NCI-H748 treated with DMSO at 0.1 percent for 48 hours (cell line): ENCODE measurements at places on chromosomes 6 and 20.

GRCh38 chr20:1579488-1579887 is 22.0 kb upstream of the SIRPD start:
- DNase-seq: no peak

GRCh38 chr6:21911208-21911607 is 317.7 kb downstream of the SOX4 start:
- DNase-seq: no peak

DNA sequence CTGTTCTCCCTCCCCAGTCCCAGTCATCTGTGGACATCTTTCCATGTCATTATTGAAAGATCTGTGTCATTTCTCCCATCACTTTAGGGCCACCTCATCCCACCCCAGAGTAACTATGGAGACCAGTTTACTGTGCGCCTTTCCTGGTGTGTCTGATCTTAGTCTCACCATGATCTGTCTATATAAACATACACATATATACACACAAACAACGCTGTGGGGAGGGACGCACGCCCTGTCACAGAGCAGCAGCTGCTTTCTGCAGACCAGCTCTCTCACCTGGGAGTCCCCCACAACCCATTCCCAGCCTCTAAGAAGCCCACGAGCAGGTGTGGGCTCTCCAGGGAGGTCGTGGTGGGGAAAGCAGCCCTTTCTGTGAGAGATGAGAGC is 68.1 kb upstream of the TOX2 start:
- DNase-seq: no peak

GRCh38 chr6:10759884-10760329 is 12.3 kb downstream of the TMEM14B start:
- DNase-seq: no peak

DNA sequence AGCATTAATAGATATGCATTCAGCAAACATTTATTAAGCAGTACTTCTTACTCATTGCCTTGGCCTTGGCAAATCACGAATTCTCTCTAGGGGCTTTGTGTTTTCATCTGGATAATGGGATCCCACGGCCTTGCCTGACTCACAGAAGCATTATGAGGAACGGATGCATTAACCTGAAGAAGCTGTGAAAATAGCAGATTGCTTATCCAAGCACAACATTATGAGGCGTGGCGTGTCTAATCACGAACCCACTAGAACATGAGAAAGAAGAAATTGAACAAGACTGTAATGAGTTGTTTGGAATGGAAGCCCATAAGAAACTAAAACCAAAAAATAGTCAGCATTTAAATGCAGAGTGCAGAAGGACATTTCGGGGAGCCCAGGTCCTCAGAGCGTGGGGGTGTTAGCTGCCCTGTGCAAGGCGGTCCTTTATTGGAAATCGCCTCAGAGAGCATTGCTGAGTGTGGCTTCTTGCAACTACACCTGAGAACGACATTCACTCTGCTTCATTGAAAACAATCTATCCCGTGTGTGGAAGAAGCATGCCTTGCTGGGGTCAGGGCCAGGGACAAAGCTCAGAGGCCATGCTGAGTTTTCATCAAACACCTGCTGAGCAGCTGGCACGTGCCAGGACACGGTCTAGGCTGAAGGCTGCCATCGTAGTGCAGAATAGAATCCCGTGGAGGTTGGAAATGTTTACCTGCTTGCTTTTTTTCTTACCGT is 179.9 kb downstream of the ZDHHC14 start:
- no peak for DNase-seq

DNA sequence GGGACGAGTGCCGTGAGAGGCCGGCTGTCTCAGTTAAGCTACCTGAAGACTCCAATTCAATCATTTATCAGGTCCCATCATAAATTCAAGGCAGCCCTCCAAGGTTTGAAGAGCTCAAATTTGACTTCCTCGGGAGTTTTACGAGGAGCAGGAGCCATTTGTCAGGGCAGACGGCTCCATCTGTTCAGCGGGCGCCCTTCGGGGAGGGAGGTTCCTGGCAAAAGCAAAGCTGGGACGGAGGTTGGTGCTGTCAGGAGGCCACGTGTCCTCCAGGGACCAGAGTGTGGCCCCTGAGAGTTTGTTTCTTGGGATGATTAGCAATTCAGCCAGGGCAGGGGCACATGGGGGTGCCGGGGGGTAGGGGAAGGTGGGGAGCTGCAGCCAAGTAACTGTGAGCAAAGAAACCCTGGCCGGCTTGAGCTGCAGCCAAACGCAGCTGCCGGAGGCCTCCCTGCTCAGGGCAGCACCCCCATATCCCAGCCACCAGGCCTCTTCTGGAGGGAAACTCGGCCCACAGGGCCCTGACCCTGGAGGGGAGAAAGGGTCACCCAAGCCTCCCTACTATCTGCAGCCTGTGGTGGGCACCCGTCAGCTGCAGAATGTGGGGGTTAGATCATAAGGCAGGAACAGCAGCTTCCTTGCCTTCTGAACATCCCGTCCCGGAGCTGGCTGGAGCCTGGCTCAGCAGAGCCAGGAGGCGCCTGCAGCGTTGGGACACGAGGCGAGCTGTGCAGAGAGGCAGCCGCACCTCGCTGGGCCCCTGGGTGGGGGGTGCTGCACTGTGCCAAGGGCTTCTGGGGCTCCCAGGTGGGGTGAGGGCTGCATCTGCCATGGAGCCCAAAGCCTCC is 63.6 kb upstream of the GATA5 start:
- DNase-seq: no peak

DNA sequence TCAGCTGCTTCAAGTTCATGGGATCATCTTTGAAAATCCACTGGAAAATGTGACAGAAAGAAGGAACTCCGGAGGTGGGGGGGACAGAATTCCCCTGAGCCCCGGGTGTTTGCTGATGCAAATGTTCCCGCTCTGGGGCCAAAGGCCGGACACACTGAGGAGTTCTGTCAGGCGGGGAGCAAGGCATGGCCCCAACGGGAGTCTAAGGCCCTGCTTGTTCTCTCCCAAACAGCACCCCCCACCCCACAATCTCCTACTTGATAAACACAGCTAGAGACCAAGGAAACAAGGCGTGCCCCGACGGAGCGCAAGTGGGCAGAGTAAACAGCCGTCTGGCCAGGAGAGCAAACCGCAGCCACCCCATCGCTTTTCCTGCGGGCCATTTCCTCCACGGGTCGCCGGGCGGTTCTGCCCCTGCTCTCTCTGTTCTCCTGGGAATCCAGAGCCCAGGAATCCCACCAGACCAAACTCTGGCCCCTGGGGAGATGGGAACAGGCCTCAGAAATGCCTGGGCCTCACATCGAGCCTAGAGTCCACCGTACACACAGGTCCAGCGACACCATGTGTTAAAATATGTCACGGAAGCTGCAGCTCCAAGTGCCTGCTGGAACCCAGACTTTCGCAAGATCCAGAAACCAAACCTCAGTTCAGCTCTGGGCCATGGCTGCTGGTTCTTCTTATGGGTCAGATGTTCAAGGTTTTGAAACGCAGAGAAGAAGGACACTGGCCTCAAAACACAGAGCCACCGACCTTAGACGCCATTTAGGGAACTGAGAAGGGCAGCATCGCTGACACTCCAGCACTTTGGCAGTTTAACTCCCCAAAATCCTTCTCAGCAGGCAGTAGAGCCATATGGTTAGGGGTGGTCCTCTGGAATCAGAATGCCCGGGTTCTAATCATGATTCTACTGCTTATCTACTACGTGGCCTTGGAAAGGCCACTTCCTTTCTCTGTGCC is 104.2 kb downstream of the PREX1 start:
- no peak for DNase-seq
